NCI-H446 (cell line): ENCODE measurements at places on chromosomes 12 and 14.

GRCh38 chr12:113142173-113142885 lies 6.8 kb upstream of the RASAL1 start:
- no peak for DNase-seq

DNA sequence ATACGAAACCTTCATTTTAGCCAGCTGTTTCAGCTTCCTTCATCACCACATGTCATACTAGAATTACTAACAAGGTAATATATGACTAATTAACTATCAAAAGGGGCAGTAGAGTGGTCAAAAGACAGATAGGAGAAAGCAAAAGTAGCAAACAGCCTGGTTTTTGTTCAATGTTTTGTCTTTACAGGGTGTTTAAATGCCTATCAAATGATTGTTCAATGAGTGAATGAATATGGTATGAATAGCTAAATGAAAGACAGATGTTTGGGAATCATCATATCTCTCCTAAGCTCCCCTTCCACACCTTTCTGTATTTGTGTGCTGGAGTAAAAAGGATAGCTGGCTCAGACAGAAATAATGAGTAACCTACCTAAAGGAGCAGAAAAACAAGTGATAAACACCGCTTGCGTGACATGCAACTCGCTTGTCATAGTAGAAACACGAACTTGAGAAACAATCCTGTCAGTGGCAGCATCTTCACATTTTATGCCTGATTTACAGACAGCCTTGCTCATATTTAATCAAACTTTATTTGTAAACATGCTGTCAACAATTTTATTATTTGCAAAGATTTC lies 34.2 kb downstream of the ABCC9 start:
- no peak for DNase-seq

DNA sequence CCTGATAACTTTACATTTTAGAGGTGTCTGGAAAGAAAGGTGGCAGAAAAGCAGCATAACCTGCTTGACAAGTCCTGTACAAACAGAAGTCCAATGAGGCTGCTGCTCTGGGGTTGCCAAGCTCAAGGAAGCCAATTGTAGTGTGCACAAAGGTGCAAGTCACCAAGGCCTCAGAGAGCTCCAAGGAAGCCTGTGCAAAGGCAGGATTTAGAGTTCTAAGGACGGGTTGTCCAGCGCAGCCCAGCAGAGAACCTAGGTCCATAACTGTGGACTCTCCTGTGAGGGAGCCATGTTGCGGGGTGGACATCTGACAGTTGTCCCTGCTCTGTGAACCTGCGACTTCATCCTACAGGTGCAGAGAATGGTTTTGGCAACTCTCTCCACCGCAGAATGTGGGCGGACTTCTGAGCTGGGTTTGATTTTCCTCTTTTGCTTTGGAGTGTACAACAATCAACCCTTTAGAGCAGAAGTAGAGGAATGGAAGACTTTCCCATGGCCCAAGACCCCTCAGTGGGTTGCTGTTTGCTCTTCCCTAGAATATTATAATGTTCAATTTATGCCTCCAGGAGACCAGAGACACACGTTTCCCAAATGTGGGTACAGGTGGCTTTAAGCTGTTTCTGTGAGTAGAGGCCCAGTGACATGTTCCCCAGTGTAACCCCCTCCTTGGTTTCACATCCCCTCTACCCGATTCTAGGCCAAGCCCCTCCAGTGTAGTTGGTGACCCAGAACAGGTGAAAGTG lies 81.0 kb downstream of the ETV6 start:
- DNase-seq: no peak

GRCh38 chr12:112937741-112938719 lies at the start of gene OAS3:
Gene OAS3 (plus strand): TSS chr12:112938474. CDS start chr12:112938531, 57 bp downstream.
- no peak for DNase-seq

GRCh38 chr12:62700091-62700880 lies 233.7 kb downstream of the MON2 start:
- no peak for DNase-seq

DNA sequence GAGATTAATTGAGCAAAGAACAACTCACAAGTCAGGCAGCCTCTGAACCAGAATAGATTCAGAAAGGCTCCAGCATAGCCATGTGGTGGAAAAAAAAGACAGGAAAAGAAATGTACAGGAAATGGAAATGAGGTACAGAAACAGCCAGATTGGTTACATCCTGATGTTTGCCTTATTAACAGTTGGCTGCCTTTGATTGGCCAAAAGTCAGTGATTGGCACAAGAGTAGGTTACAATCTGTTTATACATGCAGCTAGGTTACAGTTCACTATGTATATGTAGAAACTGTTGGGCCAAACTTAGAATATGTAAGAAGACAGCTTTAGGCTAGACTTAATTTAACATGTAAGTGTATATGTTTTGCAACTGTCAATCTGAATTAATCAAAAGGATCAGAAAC lies 118.9 kb downstream of the UNC79 start:
- no peak for DNase-seq

DNA sequence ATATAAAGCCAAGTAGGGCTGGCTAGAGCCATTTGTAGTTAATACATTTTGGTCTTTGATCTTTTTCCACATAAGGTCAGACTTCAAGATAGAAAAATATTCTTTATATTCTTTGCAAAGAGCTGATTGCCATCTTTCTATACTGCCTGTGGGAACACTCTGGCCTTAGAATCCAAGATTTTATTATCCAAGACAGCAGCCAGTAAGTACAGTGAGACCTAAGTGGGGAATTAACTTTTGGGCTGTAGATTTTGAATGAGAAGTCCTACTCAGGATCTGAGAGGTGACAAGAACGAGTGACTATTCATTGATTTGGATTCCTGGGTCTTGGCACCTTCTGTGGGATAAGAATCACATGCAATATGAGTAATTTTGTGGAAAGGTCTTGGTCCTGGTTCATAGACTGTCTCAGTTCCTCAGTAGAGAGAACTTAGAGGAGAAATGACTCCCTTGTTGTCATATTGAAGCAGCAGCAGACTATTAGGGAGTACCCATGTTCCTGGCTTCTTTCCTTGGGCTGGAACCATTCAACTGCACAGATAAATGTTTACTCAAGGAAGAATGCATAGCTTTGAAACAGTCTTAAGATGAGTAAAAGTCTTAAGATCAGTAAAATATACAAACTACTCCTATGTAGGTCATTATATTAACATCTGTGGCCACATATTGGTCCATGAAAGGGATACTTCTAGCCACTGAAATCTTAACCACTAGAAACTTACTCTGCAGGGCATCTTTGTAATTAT lies 353.8 kb downstream of the RAD51B start:
- DNase-seq: no peak

DNA sequence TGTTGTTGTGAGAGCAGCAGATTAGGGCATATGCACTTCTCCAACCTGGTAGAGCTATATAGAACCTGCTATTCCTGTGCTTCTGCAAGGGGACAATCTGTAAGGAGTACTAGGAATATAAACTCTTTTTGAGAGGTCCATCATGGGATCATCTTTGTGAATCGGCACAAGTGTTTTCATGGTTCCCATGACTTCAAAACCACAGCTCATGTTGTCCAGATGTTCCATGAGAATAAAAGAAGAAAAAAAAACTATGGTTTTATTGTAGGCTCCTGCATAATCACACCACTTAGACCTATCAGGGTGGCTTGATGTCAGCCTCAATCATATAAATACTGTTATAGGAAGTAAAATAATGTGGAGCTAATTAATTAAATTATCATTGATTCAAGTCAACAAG lies 311.4 kb upstream of the ATP2B1 start:
- no peak for DNase-seq

GRCh38 chr14:96940009-96940408 lies 142.8 kb downstream of the VRK1 start:
- no peak for DNase-seq

- DNase-seq: no peak
These were observed 682 bp upstream of the TRIP11 start for GRCh38 chr14:92040431-92041051.

DNA sequence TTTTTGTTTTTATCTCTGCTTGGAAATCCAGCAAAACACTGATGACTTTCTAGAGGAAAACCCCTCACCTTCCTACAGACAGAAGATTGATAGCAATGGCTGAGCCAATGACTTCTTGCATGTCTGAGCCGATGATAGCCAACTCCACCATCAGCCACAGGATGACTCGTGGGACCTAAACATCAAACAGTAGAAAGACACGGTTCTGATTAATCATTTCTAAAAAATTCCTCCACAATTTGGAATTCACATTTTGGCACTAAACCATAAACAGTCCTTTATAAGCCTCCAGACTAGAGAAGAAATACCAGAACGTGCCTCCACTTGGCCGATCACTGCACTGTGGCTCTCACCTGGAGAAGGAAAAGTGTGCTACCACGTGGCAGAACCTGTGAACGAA lies 25.9 kb downstream of the SLC11A2 start:
- no peak for DNase-seq

- no peak for DNase-seq
These were observed 6.4 kb upstream of the CLEC6A start for GRCh38 chr12:8449355-8449859.
